NCI-H748 treated with DMSO at 0.1 percent for 48 hours (cell line): ENCODE measurements at places on chromosomes 1 and 21.

DNA sequence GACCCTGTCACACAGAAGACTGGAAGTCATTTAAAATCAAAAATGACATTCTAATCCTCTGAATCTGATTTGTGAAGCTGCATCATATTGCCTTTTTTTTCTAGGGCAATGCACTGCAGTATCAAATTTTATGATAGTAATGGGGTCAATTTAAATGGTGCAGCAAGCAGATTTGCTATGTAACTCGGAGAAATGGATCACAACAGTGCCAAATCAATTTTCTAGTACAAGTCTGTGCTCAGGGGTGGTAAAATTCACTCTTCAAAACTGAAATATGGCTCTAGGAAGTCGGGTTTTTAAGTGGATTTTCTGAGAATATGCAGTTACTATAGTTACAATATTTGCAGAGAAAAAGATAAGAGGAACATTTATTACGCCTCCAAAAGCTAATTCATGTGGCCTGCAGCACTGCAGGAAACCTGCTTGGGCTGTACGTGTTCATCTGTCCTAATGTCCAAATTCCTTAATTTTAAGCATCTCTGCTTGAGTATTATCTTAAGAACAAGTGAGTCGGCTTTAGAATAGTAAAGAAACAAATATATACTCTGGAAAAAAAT, 31.5 kb downstream of the HLCS start:
- no peak for DNase-seq

GRCh38 chr1:93576746-93577145, 104.9 kb downstream of the BCAR3 start:
- no peak for DNase-seq

GRCh38 chr1:200891774-200892157, 2.9 kb upstream of the INAVA start:
- no peak for DNase-seq

GRCh38 chr1:119374208-119374874, 5.8 kb downstream of the HAO2 start:
- DNase-seq: no peak

DNA sequence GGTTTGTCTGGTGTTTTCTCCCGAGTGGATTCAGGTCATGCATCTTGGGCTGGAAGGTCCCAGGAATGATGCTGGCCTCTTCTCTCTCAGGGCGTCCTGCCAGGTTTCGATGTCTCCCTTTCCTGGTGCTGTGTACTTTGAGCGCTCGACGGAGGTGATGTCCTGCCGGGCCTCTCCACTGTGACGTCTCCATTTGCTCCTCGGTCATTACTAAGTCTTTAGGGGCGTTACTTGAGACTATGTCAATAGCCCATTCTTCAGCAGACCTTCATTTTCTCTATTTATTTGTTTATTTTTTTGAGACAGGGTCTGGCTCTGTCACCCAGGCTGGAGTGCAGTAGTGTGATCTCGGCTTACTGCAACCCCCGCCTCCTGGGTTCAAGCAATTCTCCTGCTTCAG, 37.2 kb upstream of the TNFRSF1B start:
- no peak for DNase-seq

- no peak for DNase-seq
Observed at GRCh38 chr1:101242324-101243050, 5.7 kb downstream of the S1PR1 start.

DNA sequence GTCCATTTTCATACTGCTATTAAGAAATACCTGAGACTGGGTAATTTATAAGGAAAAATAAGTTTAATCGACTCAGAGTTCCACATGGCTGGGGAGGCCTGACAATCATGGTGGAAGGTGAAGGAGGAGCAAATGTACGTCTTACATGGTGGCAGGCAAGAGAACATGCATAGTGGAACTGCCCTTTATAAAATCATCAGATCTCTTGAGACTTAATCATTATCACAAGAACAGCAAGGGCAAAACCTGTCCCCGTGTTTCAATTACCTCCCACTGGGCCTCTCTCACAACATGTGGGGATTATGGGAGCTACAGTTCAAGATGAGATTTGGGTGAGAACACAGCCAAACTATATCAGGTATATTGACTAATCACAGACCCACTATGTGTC, 370.2 kb upstream of the USP24 start:
- DNase-seq: no peak

DNA sequence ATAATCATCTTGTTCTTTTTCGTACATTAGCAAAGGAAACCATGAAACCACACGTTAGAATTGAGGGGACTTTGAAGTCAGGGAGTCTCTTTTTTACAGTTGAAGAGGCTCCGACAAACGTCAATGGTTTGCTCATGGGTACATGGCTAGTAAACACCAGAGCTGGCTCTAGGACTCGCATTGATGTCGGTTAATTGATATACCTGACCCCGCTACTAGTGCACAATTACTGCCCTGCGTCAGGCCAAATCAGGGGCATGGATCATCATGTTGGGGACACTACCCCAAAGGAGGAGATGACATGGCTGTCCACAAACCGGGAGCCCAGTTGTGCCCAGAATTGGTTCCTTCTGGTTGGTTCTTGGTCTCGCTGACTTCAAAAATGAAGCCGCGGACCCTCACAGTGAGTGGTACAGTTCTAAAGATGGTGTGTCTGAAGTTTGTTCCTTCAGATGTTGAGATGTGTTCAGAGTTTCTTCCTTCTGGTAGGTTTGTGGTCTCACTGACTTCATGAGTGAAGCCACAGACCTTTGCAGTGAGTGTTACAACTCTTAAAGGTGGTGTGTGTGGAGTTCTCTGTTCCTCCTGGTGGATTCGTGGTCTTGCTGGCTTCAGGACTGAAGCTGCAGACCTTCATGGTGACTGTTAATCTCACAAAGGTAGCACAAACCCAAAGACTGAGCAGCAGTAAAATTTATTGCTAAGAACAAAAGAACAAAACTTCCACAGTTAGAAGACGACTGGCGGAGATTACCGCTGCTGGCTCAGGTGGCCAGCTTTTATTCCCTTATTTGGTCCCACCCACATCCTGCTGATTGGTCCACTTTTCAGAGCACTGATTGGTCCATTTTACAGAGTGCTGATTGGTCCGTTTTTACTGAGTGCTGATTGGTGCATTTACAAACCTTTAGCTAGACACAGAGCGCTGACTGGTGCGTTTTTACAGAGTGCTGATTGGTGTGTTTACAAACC, 126.9 kb upstream of the ERRFI1 start:
- DNase-seq: no peak

DNA sequence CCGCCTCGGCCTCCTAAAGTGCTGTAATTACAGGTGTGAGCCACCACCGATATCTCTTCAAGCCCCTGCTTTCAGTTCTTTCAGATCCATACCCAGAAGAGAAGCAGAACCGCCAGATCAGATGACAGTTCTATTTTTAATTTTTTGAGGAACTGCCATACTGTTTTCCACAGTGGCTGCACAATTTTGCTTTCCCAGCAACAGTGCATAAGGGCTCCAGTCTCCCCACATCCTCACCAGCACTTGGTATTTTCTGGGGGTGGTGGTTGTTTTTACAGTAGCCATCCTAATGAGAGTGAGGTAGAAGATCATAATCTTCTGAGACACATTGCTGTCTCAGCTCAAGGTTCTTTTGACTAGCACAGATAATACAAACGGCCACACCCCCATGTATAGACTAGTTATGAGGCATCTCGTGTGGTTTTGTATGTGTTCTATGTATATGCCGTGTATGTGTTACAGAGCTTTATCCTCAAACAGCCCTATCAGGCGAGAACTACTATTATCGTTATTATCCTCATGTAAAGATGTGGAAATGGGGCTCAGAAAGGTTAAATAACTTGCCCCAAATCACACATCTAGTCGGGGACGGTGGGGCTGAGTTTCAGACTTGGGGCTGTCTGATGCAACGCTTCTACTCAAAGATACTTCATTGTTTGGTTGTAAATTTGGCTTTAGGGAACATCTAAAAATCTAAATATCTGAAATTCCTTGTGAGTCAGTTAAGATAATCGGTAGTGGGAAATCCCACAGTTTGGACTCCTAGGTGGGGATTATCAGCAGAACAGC, 12.0 kb downstream of the FHAD1 start:
- DNase-seq: no peak

DNA sequence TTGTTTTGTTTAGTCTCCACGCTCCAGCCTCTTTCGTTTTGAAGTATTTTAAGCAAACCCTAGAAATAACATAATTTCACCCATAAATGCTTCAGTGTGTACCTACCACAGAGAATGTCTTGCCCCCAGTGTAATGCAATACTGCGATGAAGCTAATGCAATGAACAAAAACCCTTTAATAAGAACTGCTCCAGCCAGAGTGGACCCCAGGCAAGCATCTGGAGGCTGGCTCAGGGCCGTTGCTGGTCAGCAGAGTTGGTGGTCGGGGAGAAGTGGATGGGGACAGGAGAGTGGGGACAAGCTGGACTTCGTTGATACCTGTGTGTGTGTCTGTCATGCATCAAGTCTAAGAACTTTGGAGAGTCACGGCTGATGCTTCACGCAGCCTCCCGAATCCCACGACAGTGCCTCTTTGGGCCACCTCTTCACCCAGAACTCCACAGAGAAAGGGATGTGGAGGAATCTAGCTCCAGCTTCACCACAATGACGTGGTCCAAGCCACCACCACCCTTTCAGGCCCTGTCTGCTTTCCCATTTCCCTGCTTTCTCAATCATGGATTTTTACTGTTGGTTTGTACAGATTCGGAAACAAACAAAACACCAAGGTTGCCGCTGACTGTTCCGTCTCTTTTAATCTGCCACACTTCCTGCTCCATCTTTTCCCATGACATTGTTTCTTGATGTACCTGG, 108.6 kb upstream of the ERRFI1 start:
- no peak for DNase-seq

DNA sequence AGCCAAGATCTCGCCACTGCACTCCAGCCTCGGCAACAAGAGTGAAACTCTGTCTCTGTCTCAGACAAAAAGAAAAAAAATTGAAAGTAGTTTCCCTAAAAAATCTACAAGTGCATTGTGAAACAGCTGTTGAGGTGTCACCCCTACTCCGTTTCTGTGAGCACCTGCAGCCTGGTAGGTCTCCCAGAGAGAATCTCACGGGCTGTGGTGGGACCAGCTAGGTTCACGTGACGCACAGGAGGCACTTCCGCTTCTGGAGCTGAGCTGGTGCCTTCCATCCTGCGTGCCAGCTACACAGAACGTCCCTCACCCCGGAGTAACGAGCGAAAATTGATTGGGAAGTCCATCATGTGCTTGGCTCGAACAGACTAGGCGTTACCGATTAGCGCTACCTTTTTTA, 66.8 kb downstream of the COL24A1 start:
- DNase-seq: no peak

GRCh38 chr1:12436345-12436658, 181.7 kb downstream of the DHRS3 start:
- DNase-seq: no peak

- no peak for DNase-seq
Observed at GRCh38 chr21:27277110-27277509, 310.2 kb upstream of the ADAMTS5 start.

DNA sequence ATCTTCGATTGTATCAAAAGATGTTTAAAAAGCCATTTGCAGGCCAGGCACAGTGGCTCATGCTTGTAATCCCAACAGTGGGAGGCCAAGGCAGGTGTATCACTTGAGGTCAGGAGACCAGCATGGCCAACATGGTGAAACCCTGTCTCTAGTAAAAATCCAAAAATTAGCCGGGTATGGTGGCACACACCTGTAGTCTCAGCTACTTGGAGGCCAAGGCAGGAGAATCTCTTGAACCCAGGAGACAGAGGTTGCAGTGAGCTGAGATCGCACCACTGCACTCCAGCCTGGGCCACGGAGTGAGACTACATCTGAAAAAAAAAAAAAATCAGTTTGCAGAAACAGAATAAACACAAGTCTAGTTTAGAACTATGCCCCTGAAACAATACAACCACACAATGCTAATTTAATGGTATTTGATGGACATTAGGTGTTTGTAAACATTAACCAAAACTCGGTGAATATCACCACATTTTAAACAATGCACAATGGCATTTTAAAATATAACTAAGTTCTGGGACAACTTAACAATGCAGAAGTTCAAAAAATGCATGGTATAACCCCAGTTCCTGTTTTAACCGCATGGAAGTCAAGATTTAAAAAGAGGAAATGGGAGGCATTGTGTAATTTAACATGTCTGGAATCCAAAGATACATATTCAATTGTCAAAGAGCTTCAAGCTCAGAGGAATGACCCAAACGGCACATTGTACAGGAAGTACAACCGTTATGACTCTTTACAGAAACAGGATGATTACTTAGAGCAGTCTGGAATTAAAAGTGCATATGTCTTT, 7.1 kb upstream of the PTTG1IP start:
- no peak for DNase-seq

DNA sequence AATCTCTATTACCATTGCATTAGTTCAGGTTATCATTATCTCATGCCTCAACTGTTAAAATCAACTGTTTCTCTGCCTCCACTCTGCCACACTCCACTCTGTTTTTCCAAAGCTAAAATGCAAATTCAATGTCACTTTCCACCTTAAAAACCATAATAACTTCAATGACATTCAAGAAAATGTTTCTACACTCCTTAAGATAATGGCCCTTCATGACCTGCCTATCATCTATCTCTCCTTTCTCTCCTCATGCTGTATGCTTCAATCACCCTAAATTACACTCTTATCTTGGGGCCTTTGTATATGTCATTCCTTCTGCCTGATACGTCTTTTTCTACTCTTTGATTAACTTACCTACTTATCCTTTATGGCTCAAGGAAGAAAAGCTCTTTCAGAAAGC, 296.0 kb downstream of the LRRC7 start:
- no peak for DNase-seq

DNA sequence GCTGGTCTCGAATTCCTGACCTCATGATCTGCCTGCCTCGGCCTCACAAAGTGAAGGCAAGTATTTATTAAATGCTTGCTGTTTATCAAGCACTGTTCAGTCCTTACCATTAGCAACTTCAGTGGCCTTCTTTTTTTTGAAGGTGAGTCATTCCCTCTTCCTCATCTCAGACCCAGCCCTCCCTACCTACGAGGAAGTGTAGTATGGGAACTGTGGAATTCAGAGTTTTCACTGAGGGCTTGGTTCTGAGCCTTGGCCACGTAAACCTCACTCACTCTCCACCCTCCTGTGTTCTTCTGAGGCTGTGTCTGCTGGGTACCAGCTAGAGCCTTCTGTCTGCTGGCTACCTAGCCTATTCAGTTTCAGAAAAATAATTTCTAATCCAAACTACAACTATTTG, 218.3 kb upstream of the SGIP1 start:
- DNase-seq: no peak

- no peak for DNase-seq
Observed at GRCh38 chr1:206828765-206829164, 36.7 kb upstream of the IL20 start.

- DNase-seq: no peak
Observed at GRCh38 chr21:37878946-37879660, 37.2 kb downstream of the KCNJ6 start.

GRCh38 chr1:156502391-156502893, 1.9 kb upstream of the MEF2D start:
- DNase-seq: no peak

GRCh38 chr1:74690364-74690696, 16.7 kb upstream of the ERICH3 start:
- DNase-seq: peak; percentile 48

GRCh38 chr1:116679091-116679827, 11.7 kb upstream of the IGSF3 start:
- no peak for DNase-seq

DNA sequence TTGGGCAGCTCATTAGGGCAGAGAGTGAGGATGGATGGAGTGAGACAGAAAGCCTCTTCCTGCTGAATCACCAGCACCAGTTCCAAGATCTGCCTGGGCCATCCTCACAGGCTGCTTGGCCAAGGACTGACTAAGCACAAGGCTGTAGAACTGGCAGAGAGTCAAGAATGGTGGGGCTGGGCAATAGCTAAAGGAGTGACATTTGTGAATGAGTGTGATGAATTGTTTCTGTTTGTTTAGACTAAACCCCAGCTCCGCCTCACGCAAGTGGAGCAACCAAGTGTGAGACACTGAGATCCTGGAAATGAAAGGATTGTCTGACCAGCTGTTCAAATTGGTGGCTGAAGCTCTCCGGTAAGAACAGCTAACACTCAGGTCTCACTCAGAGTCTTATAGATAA, 38.6 kb downstream of the BRINP2 start:
- DNase-seq: peak; percentile 45
